ENCODE measurements at places on chromosomes 4 and X.

DNA sequence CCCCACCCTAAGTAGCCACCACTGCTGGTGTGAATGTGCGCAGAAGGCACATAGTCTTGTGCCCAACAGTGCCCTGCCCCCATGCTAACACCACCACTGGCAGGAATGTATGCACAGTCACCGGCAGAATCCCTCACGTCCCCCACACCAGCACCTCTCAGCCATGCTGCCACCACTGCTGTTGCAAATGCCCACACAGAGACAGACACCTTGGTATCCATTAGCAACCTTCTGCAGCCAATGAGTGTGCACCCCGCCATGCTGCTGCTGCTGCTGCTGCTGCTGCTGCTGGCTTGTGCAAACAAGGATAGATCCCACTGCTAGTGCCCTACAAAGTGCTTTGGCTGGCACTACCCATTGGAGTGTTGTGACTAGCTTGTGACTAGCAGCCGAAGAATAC lies 52.4 kb upstream of the MMAA start:
- no peak for DNase-seq

- no peak for DNase-seq
Observed at GRCh38 chr4:130542953-130543352, 1447.0 kb downstream of the C4orf33 start.

DNA sequence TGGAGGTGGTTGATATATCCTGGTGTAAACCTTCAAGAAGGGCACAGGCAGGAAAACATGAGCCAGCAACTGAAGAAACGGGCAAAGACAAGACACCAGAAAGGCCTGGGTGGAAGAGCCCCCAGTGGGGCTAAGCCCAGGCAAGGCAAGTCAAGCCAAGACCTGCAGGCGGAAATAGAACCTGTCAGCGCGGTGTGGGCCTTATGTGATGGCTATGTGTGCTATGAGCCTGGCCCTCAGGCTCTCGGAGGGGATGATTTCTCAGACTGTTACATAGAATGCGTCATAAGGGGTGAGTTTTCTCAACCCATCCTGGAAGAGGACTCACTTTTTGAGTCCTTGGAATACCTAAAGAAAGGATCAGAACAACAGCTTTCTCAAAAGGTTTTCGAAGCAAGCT lies 7.2 kb downstream of the ZFP42 start:
- no peak for DNase-seq

- no peak for DNase-seq
Observed at GRCh38 chr4:106258145-106259045, 57.6 kb downstream of the TBCK start.

DNA sequence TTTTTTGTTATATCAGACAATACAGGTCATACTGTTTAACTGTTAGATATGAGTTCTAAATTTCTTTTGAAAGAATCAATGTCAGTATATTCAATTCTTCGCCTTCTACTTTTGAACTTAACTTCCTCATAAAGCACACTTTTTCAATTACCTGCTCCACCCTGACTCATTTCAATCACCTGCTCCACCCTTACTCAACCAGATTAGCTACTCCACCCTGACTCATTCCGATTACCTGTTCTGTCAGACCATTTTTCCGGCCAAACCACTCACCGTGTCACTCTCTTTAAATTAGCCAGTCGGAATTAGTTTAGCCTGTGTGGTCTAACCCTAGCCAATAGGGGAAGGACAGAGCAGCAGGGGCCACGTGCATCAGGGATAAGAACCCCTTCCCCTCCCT lies 751.8 kb upstream of the POU3F4 start:
- DNase-seq: no peak

GRCh38 chr4:120443116-120443515 lies 376.5 kb upstream of the MAD2L1 start:
- DNase-seq: no peak

DNA sequence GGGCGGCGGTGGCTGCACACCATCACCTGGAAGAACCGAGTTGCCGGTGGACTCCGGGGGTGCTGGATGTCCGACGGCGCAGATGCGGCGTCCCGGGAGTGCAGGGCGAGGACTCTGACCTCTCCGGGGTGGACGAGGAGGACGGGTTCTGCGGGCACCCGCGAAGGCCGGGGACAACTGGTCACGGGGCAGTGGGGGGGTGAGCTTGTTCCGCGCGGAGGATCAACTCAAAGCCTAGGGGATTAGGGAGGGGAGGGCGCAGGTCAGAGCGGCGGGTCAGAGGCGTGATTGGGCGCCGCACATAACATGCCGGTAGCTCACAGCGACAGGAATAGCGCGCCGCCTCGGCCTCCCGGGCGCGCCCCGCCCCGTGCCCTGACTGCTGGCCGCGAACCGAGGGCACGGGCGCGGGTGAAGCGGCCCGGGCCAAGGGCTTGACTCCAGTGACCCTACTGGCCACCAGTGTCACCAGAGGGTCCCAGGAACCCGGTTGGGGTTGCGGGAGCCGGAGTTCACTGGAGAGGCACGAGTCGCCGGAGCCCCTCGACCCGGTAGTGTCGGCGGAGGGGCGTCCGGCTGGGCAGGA lies at the start of gene KLHL34:
TSS of gene KLHL34 (minus strand) at position 179 of the 586 bp plus-strand sequence. CDS start 542 bp downstream, outside the sequence.
- no peak for DNase-seq

DNA sequence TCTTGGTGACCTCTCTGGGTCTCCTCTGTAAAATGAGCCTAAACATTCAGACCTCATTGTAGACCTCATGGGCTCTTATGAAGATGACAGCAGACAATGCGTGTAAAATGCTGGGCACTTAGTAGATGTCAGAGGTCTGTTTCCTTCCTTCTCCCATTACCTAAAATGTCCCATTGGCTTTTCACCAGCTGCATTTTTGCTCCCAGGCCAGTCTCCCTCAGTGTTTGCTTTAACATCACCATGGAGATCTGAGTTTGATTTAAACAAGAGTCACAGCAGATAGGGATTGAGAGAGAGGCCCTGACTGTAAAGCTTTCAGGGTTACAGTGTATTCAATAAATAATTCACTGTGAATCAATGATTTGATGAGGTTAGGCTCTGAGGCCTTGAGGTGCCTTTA lies 24.3 kb downstream of the PSAPL1 start:
- no peak for DNase-seq

DNA sequence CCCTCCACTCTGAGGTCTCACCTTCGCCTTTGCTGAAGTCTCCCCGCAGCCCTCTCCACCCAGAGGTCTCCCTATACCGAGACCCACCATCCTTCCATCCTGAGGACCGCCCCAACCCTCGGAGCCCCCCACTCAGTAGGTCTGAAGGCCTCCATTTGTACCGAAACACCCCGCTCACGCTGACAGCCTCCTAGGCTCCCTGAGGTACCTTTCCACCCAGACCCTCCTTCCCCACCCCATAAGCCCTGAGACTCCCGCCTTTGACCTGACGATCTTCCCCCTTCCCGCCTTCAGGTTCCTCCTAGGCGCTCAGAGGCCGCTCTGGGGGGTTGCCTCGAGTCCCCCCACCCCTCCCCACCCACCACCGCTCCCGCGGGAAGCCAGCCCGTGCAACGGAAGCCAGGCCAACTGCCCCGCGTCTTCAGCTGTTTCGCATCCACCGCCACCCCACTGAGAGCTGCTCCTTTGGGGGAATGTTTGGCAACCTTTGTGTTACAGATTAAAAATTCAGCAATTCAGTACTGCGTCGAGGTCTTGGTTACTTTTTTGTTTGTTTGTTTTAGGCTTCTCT lies 5.0 kb downstream of the SOD3 start:
- no peak for DNase-seq

GRCh38 chrX:101958139-101958538 lies 26.3 kb upstream of the ZMAT1 start:
- peak; percentile 6 for DNase-seq

DNA sequence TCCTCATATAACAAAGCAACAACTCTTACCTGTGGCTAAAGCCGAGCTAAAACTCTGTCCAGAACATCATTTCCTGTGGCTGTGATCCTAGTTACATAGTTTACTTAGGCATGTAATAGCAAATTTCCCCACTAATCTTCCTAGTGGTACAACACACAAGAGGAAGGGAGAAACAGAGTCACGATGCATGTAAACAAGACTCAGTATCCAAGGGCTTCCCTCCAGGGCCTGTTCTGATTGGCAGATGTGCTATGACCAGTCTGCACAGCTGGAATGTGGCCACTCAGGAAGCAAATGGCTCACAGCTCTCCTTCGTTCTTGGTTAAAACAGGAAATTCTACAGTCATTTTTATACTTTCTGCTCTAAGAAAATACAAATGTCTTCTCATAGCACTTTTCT lies 49.2 kb upstream of the PRSS48 start:
- peak; percentile 51 for DNase-seq

- DNase-seq: no peak
Observed at GRCh38 chrX:120111611-120112010, 4.1 kb downstream of the RHOXF1 start.

DNA sequence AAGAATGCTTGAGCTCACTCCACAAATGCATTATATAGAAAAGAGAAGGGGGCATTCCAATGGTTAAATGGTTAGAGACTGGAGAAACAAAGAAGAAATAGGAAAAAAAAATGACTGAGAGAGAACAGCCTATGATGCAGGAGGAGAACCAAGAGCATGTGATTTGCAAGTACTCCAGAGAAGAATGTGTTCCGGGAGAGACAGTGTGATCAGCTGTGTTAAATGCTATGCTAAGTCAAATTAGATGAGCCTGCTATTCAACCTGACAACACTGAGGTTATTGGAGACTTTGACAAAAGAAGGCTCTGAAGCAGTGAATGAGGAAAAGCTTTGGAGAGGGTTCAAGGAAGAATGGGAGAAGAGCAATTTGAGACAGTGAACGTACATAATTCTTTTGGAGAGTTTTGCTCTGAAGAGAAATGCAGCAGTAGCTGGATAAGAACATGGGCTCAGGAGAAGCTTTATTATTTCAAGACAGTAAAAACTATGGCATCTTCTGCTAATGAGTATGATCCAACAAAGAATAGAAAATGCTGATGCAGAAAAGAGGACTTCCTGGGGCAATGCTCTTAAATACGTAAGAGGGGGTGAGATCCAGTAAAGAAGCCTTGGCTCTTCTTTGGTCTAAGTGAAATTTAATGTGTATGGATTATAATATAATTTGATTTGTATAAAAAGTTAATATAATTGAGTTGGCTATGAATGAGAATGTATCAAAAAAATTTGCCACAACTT lies 66.3 kb downstream of the PPP3CA start:
- DNase-seq: no peak

DNA sequence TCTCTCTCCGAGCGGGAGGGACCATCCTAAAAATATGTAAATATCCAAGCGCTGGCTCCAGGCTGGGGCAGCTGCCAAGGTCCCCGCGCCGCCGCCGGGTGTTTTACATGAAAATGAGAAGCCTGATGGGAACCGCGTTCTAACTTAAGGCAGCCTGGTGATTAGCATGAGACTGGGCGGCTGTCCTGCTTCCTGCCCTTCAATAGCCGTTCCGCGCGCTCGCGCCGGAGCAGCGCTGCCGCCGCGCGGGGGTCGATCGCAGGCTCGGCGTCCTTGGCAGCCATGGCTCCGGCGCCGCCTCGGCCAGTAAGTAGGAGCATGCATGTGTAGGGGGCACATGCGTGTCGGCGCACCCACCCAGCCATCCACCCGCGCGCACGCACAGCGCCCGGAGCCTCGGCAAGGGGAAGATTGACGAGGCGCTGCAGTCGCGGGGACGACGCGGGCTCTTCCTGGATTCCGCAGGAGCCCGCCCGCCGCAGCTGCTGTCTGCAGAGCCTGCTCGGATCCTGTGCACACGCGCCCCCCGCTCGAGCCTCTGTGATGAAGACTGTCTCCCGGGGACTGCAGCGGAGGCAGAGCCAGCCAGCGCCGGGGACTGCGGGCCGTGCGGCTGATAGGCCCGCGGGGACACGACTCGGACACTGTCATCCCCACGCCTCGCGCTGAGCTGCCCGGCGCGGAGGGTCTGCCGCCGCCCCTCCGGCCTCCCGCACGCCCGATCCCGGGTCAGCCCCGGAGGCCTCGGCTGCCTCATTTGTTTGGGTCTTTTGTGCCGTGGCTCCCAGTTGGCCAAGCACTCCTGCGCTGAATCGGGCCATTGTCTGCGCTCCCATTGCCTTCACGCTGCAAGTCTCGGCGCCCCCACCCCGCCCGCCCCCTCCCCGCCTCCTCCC lies 734 bp downstream of the STOX2 start:
- DNase-seq: peak; percentile 50

DNA sequence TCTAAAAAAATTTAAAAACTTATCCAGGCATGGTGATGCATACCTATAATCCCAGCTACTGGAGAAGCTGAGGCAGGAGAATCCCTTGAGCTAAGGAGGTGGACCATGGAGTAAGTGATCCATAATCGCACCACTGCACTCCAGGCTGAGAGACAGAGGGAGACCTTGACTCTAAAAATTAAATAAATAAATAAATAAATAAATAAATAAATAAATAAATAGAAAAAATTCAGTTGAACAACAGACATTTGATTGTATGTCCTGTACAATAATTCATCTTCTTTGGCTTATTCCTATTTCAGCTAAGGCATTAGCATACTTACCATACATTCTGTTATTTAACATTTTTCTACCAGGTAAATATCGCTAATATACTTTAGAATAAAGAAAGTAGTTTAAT lies 726.1 kb upstream of the GALNTL6 start:
- no peak for DNase-seq

GRCh38 chrX:46531442-46531841 lies 13.8 kb downstream of the ZNF674 start:
- no peak for DNase-seq

- DNase-seq: no peak
Observed at GRCh38 chr4:26420913-26421312, 69.4 kb downstream of the CCKAR start.

GRCh38 chr4:86556791-86557415 lies 37.2 kb upstream of the PTPN13 start:
- DNase-seq: no peak

DNA sequence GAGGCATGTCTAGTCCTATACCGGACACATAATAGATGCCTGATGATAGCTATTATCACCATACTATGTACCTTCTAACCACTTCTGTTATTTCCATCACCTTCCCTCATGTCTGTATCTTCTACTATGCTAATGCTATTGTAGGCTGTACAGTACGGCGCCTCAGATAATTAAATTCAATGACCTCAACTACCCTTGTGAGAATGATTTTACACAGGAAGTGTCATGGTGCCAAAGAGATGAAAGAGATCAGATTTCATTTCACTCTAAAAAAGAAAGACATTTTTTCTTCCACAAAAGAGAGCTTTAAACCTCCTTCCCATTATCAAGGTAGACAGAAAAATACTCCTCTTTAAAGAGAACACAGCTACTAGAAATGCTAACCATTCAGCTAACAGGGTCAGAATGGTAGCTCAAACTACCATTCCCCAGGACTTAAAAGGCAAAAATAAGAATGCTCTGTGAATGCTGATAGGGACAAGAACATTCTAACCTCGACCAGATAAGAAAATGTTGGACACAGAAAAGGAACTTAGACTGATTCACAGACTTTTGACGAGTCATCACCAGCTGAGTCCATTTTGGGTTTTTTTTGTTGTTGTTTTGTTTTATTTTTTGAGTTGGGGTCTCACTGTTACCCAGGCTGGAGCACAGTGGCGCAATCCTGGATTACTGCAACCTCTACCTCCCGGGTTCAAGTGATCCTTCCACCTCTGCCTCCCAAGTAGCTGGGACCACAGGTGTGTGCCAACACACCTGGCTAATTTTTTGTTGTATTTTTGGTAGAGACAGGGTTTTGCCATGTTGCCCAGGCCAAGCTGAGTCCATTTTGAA lies 99.2 kb upstream of the RAPGEF2 start:
- DNase-seq: no peak
